Stimulated activated CD8-positive, alpha-beta memory T cell treated with anti-CD3 and anti-CD28 coated beads, Interleukin-15, amount 100 ng/mL, for 48 hours (primary cell): ENCODE measurements at places on chromosomes 5 and 9.

DNA sequence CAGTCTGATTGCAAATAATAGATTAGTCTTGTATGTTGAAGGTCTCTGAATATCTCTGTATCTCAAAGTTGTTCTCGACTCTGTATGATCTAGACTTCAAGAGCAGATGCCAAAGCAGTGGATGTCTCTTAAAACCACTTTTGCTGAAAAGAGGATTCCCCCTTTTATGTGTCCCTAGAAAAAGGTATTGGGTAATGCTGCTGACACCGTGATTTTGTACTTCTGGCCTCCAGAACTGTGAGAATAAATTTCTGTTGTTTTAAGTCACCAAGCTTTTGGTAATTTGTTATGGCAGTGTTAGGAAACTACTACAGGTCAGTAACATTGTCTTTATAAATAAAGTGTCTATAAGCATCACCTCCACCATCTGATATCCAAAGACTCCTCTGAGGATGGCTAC is 85.3 kb upstream of the PIK3R1 start:
- no peak for DNase-seq

- no peak for DNase-seq
Observed at GRCh38 chr5:33370466-33370859, 70.3 kb upstream of the TARS1 start.

- no peak for DNase-seq
Observed at GRCh38 chr9:127585161-127585819, 26.8 kb upstream of the STXBP1 start.

DNA sequence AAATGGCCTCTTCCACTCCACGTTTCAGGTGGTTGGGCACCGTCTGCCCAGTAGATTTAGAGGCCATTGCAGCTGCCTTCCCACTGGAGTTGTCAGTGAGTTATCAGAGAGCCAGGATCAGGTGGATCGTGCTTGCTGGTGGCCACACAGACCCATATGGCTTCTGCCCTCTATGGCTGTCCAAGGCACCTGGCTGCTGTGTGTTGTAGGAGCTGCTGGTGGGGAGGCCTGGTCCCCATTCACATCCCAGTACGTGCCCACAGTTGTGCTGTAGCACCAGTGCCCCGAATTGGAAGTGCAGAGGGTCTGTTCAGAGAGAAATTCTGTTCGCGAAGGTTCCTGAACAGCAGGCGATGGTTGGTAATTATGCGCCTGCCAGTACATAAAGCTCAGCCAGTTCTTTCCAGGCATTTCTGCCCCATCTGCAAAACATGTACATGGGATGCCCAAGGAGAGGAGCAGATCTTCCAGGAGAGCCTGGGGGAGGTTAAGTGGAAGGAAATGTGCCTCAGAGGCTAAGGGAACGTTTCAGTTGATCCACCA is 41.1 kb downstream of the UBE2QL1 start:
- no peak for DNase-seq

DNA sequence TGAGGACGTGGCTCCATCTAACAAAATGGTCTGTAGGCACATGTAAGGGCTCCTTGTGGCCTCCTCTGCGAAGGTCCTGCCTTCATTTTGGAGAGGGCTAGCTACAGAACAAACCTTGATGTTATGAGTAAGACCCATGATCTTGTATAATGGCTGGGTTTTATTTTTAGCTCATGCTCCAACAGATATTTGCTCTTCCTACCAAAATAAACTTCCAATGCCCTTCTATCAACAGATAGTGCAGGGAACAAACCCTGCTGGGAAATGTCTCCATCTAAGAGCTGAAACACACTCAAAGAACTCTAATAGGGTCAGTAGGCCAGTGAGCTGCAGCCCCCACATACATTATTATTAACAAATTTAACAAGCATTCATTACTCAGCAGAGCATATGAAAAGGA is 189.5 kb downstream of the LURAP1L start:
- no peak for DNase-seq
